RWPE2 (cell line): ENCODE measurements at places on chromosomes 2 and 18.

DNA sequence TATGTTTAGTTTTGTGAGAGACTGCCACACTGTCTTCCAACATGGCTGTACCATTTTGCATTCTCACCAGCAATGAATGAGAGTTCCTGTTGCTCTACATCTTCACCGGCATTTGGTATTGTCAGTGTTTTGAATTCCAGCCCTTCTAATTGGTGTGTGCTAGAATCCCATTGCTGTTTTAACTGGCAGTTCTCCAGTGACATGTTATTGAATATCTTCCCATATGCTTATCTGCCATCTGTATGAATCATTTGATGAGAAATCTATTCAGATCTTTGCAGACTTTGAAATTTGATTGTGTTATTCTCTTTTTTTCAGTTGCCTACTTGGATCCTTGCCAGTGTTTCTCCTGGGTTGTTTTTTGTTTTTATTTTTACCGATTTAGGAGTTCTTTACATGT lies 99.0 kb downstream of the SNTG2 start:
- no peak for DNase-seq

DNA sequence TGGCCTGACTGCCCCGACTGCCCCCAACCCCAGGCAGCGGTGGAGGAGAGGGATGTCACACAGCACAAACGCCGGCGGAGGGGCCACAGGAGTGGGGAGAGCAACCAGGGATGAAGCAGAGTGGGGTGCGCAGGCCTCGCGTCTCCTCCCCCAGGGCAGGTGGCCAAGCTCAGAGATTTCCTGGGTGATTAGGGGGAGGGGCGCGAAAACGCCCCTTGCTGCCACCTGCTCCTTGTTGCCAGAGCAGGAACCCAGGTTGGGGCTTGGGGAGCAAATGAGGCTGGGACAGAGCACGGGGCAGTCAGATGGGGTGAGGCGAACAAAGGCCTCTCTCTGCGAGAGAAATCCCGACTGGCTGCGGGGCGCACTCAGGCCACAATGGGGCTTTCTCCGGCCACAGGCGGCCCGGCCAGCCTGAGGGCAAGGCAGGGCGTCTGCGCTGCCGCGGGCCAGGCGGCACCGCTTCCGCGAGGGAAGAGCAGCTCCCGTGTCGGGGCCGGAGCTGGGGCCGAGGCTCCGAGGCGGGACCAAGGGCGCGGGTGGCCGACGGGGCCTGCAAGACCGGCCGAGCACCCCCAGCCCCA lies 11.5 kb downstream of the TEX44 start:
- no peak for DNase-seq

DNA sequence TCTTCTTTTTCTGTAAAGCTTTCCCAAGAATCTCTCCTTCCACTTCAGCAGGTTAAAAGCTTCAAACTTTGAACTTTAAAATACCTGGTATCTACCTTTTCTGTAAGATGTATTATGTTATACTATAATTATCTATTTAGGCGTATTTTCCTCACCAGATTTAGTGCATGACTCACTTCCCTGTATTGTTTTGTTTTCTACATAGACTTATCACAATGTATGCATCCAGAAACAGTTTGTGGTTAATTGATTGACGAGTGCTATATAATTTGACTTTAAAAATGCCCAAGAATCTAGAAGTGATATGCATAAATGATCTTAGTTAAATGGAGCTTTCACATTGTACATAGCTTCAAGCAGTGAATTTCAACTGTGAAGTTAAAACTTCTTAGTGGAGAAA lies 473.9 kb upstream of the CDH2 start:
- no peak for DNase-seq

DNA sequence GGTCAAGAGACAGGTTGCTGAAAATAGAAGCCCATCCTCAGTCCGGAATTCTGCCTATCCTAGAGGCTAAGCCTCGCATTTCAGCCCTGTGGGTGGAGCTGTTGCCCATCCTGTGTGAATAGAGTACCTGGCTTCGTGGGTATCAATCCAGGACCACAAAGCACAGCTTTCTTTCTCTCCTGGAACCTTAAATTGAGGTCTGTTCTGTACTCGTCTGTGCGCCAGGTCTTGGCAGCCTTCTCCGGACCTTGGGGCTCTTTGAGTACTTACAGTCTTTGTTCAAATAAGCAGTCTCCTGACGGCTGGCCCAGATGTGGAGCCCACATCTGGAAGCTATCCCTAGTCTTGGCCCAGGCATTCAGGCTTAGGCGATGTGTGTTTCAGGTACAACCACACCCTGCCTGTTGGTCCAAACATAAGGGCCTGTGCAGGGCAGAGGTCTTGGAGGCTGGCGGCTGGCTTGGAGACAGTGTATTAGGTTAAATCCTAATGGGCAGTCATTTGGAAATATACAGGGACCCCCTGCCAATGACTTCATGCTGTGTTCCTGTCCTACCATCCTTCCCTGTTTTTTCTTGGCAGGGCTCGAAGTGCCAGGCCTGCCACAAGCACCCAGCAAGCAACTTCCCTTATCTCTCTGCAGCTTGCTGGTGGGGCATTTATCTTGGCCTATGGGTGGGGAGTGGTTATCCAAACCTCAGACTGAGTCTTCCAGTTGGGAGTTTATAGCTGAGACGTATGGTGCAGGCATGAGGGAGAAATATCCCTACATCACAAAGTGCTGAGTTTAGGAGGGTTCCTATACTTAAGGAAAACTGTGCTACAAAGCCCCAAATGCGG lies 294.1 kb downstream of the BCL2 start:
- DNase-seq, result no peak

- no peak for DNase-seq
These were observed 19.7 kb downstream of the STARD7 start for GRCh38 chr2:96188821-96189526.

GRCh38 chr2:135657806-135658582 lies 83.7 kb upstream of the UBXN4 start:
- DNase-seq, result no peak

GRCh38 chr2:188388831-188389230 lies 97.2 kb downstream of the GULP1 start:
- DNase-seq, result no peak

DNA sequence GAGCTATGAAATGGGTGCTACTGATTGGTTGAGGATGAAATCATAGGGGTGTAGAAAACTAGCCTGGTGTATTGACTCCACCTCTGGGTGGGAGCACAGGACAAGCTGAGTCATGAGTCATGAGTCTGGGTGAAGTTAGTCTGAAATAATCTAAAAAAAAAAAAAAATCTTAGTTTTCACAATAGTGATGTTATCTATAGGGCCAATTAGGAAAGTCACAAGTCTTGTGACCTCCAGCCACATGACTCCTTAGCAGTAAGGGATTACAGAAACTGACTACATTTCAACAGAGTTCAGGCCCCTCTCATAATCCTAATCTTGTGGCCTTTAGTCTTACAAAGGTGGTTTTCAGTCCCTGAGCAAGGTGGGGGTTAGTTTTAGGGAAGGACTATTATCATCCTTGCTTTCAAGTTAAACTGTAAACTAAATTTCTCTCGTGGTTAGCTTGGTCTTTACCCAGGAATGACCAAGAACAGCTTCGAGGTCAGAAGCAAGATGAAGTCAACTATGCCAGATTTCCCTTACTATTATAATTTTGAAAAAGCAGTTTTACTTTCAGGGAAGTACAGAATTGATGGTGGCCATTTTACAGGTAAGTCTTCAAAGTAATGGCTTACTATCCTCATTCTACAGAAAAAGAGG lies 338.0 kb upstream of the GYPC start:
- DNase-seq, result no peak

- DNase-seq, result no peak
These were observed 104.0 kb downstream of the MAP4K4 start for GRCh38 chr2:101801496-101801895.

GRCh38 chr2:95313296-95314131 lies 16.4 kb downstream of the KCNIP3 start:
- DNase-seq, result no peak

- no peak for DNase-seq
These were observed 547.9 kb upstream of the ID2 start for GRCh38 chr2:8133913-8134472.

DNA sequence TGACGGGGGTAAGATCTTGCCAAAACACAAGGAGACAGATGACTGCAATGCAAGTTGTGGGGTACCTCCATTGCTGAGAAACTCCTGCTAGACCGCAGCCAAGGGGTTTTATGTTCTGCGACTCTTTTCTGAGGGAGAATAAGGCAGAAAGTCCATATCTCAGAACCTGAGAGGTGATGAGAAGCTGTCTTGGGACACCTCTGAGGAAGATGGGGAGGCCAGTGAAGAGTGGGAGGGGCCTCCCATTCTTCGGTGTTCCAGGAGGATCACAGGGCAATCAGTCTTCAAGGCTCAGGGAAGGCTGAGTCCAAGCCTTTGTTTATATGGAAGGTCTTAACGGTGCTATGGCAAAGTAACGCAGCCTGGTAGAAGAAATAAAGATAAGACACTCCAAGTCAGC lies 18.0 kb downstream of the CYP27A1 start:
- DNase-seq, result no peak

- DNase-seq, result no peak
These were observed 85.9 kb upstream of the RFX8 start for GRCh38 chr2:101560780-101561315.

DNA sequence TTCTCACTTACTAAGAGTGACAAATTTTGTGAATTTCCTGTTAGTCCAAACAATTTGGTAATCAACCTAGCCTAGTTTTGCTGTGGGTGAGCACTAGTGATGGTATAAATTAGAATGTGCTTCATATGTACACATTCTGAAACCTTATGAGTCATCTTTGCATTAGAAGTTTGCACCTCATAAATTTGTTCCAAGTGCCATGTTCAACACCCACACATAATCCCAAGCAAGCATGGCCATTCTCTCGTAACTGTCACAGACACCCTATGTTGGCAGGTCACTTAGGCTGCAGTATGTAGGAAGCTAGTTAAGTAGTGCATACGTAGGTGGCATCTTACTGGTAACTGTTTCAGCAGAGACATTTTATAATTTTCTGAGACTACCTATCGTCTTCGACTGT lies 46.9 kb downstream of the NAB1 start:
- no peak for DNase-seq

GRCh38 chr2:219628235-219628985 lies 980 bp downstream of the SLC4A3 start:
- no peak for DNase-seq

GRCh38 chr2:110888411-110888810 lies 156.0 kb downstream of the ACOXL start:
- DNase-seq, result no peak

- no peak for DNase-seq
These were observed 79.0 kb downstream of the TLK1 start for GRCh38 chr2:171081649-171082111.

- no peak for DNase-seq
These were observed 13.0 kb upstream of the ARHGAP25 start for GRCh38 chr2:68721482-68722101.

DNA sequence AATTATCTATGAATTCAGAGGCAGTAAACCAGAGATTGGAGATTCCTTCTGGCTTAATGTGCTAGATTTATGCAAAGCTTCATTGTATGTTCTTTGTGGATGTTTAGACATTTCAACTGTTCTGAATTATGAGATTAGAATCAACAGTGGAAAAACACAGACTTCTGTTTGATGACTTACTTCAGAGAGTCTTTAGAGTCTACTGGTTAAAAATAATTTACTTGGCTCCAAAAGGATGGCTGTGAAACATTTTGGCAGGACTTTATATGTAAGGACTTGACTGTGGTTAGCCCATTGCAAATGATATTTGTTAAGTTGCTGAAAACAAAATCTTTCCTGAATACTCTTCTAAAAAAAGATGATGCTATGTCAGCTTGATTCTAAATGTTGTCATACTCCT lies 25.5 kb upstream of the LRRC30 start:
- DNase-seq, result no peak

DNA sequence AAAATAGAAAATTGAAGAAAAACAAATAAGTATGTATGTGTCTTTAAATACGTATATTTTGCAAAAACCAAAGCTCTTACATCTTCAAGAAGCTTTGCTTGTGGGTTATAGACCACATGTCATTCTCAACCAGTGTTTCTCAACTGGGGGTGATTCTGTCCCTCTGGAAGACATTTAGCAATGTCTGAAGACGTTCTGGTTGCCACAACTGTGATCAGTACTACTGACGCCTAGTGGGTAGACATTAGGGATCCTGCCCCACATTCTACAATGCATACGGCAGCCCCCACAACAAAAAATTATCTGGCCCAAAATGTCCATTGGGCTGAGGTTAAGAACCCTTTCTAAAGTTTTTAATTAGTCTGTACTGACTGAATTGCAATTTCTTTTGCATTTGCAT lies 48.4 kb downstream of the UNC50 start:
- no peak for DNase-seq

DNA sequence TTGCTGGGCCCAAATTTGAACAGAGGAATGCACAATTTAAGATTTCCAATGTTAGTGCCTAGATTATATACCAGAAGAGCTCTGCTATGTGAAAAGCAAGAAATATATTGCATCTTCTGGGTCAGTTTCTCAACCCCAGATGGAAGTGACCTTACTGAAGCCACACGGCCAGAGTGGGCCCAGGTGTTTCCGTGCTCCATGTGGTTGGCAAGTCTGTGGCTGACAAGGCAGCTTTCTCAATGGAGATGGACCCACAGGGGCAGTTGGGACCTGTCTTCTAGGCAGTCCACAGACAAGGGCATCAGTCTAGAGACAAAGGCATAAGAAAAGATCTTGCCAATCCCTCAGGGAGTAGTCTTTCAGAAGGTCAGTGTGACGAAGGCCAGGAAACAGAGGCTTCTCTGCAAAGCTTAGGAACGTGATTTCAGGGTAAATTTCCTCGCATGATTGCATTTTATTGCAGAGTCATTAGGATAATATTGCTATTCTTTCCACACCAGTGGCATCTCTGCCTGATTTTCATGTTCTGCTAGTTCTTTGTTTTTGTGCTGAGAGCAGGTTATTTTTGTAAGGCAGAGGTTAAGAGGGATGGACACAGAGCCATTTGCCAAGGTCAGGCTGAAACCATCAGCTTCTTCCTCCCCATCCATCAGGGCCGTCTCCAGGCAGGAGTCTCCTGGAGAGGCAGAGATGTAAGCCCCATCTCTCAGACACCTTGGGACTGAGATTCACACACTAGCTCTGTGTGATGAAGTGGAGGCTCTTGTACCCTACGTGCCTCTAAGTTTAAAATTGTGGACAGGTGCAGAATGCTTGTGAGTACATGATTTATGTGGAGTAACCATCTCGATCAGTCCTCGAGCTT lies 202.1 kb downstream of the ANKRD30B start:
- DNase-seq, result no peak

DNA sequence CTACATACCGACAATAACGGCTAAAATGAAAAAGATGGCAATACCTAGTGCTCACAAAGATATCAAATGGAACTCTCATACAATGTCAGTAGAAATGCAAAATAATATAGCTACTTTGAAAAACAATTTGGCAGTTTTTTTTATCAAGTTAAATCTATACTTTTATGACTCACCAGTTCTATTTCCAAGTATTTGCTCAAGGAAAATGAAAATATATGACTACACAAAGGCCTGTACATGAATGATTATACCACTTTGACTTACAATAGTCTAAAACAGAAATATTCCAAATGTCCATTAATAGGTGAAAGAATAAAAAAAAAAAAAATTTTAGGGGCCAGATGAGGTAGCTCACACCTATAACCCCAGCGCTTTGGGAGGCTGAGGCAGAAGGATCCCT lies 219.8 kb downstream of the ZRANB3 start:
- no peak for DNase-seq

- DNase-seq, result no peak
These were observed 2.8 kb upstream of the TCF7L1 start for GRCh38 chr2:85130407-85130806.

GRCh38 chr2:158921599-158922408 lies 46.6 kb upstream of the TANC1 start:
- no peak for DNase-seq

- DNase-seq, result no peak
These were observed 107.2 kb downstream of the SCG2 start for GRCh38 chr2:223494942-223495341.

GRCh38 chr2:164644036-164644700 lies 22.9 kb upstream of the GRB14 start:
- no peak for DNase-seq
